ENCODE measurements at places on chromosomes 7 and 10.
A peak's percentile ranks its signal among the peaks of the same experiment; 100 is the strongest.

DNA sequence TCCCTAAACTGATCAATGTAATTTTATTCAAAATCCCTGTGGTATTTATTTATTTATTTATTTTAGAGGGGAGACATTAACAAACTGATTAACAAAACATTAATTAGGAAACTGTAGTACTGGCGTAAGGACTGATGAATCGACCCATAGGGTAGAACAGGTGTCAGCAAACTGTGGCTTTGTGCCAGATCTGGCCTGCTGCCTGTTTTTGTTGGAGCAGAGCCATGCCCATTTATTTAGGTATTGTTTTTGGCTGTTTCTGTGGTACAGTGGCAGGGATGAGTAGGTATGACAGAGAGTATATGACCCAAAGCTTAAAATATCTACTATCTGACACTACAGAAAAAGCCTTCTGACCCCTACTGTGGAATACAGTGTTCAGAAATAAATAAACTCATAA is 332.5 kb upstream of the ETV1 start:
- DNase-seq, result no peak

- no peak for DNase-seq
Observed at GRCh38 chr7:26372249-26372648, 80.6 kb downstream of the SNX10 start.

DNA sequence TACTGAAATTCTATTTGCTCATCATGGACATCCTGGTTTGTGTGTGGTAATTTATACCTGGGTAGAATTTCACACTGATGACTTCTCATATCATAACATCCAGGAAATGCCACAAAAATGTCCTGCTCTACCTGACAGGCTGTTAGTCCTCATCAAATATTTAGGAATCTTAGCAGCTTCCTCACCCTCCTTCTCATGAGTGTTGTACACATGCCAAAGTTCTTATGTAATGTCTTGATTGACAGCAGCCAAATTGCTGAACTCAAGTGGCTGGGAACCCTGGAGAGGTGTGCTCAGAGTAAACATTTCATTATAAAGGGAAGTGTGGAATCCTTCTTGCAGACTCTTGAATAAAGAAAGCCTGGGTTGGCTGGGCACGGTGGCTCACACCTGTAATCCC is 8.9 kb downstream of the EEPD1 start:
- no peak for DNase-seq

DNA sequence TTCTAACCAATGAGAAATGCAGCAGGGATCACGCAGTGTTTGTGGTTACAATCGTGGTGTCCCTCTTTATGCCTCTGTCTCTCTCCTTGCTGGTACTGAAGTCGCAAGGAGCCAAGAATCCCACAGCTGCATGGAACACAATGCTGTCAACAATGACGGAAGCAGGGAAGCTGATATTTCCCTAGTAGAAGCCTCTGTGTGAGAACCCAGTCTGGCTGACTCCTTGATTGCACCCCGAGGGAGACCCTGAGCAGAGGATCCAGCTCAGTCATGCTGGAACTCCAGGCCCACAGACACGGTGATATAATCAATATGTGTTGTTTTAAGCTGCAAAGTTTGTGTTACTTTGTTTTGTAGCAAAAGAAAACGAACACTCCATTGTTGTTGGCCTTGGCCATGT is 677.9 kb downstream of the PARD3 start:
- DNase-seq, result no peak

GRCh38 chr10:15451137-15452094 is 80.3 kb upstream of the FAM171A1 start:
- no peak for DNase-seq

- DNase-seq, result no peak
Observed at GRCh38 chr7:84110400-84110799, 84.2 kb downstream of the SEMA3A start.

- DNase-seq, result no peak
Observed at GRCh38 chr7:3386423-3387190, 85.6 kb downstream of the SDK1 start.

DNA sequence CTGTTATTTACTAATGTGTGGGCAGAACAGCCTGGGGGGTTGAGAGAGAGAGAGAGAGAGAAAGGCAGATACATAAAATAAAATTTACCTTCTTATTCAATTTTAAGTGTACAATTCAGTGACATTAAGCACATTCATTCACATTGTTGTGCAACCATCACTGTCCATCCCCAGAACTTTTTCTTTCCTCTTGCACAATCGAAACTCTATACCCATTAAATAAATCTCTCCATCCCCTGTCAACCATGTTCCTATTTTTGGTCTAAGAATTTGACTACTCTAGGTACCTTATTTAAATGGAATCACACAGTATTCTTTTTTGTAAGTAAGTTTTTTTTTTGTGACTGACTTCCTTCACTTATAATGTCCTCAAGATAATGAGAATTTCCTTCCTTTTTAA is 181.6 kb downstream of the SND1 start:
- peak; percentile 25 for DNase-seq

- no peak for DNase-seq
Observed at GRCh38 chr7:139427029-139427420, 56.4 kb downstream of the KLRG2 start.

GRCh38 chr7:71851776-71852498 is 560.2 kb downstream of the CALN1 start:
- no peak for DNase-seq

- DNase-seq, result no peak
Observed at GRCh38 chr7:129210989-129211312, 13.9 kb upstream of the AHCYL2 start.

DNA sequence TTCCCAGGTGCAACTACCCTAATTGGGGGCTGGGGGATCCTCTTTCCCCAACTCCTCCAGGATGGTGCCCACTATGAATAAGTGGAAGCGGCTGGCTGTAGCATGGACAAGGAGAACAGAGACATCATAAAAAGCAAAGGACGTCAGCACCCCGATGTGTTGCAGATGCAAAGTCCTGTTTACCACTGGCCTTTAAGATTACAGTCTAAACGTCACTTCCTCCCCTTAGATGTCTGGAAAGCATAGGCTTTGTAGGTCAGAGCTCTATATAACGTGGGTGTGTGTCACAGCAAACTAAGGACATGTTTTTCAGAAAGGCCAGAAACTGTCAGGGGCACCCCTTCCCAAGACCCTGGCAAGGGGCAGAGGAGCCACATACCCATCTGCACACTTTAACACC is 7.9 kb downstream of the COBL start:
- no peak for DNase-seq

DNA sequence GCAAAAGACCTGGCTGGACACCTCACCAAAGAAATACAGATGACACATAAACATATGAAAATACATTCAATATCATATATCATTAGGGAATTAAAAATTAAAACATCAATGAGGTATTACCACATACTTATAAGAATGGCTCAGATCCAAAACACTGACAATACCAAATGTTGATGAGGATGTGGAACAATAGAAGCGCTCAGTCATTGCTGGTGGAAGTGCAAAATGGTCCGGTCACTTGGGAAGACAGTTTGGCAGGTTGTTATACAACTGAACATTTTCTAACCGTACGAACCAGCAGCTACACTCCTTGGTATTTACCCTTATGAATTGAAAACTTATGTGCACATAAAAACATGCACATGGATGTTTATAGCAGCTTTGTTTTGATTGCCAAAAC is 38.5 kb downstream of the ZMYND11 start:
- DNase-seq, result no peak

DNA sequence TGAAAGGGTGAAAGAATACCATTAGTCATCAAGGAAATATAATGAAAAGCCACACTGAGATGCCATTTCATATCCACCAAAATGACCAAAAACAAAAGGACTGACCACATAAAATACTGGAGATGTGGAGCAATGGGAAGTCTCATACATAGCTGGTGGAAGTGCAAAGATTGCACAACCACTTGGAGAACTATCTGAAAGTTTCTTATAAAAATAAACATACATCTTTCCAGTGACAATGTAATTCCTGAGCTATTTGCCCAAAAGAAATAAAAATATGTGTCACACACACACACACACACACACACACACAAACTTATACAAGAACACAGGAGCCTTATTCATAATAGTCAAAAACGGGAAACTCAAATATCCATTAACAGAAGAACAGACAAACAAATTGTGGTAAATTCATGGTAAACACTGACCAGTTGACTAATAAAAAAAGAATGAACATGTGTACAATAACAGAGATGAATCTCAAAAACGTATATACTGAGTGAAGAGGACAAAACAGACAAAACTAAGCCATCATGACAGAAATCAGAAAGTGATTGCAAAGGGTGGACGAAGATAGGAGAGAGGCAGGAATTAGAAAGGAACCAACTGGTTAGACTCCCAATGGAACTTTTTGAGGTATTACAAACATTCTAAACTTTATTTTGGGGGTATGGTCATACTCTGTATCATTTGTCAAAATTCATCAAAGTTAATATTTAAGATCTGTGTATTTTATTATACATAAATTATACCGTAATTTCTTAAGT is 21.5 kb downstream of the WASL start:
- DNase-seq, result peak; percentile 23

GRCh38 chr10:53233749-53234148 is 461.2 kb upstream of the MBL2 start:
- DNase-seq, result no peak

- peak; percentile 51 for DNase-seq
Observed at GRCh38 chr7:29987811-29988317, 1.7 kb downstream of the SCRN1 start.

- no peak for DNase-seq
Observed at GRCh38 chr7:50838675-50839377, 56.1 kb upstream of the GRB10 start.

DNA sequence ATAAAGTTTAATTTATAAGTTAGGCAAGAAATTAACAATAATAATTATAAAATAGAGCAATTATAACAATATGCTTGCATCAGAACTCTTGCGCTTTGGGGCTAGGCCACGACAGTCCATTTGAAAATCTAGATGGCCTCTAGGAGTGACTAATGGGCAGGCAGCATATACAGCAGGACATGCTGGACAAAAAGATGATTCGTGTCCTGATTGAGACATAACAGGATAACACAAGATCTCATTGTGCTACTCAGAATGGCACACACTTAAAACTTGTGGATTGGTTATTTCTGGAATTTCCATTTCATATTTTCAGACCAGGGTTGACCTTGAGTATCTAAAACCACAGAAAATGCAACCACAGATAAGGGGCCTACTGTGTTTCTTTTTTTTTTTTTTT is 27.5 kb downstream of the CTNNA3 start:
- DNase-seq, result no peak

DNA sequence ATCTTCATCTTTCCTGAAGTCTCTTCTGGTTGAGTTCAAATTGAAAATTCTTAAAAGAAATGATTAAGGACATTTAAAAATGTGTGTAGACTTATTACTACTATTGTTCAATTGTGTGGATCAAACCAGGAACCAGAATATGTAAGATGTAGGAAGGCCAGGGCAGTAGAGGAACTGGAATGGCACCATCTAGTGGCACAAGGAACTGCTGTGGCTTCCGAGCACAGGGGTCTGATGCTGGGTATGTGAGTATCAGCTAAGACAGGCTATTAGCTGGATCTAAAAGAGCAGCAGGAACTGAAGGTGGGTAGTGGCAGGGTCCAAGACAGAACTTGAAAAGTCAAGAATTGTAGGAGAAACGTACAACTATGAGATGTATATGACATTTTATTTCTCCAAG is 247.3 kb downstream of the SEMA3A start:
- peak; percentile 1 for DNase-seq

DNA sequence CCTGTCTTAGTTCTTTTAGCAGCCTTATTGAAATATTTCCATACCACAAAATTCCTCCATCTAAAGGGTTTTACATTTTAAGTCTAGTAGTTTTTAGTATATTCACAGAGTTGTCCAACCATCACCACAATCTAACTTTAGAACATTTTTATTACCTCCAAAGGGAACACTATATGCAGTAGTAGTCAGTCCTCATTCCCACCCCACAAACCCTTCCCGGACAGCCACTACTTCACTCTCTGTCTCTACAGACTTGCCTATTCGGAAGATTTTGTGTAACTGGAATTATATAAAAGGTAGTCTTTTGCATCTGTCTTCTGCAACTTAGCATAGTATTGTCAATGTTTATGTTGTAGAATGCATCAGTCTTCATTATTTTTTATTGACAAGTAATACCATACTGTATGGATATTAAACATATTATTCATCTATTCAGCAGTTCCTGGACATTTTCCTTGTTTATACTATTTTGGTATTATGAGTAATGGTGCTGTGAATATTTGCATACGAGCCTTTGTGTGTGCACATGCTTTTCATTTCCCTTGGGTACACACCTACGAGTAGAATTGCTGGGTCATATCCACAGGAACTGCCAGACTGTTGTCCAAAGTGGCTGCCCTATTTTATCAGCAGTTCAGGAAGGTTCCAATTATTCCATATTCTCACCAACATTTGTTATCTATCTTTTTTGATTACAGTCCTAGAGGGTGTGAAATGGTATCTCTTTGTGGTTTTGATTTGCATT is 60.9 kb upstream of the LANCL2 start:
- DNase-seq, result no peak

DNA sequence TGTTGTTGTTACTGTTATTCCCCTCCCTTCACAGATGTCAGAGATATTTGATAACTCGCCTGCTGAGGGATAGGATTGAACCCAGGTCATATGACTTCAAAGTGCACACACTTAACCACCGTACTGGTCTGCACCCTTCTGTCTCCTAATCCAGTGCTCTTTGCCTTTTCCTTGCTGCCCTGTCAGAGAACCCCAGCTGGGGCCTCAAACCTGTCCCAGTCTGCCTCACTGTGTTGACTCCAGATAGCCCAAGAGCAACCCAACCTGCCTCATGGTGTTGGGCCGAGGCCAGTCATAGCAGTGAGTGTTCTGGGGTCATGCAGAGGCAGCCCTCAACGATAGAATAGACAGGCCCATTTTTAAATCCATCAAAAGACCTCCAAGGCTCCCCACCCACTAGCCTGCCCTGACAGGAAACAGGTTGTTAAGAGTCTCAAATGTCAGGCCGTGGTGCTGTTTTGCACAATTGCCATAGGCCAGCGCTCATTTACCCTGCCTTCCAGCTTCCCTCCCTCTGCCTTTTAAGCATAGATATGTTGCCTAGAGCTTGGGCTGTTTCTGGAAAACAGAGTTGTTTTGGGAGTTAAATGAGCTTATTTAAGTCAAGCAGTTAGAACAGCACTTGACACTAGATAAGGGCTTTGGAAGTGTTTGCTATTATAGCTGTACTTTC is 37.0 kb upstream of the PDCD4 start:
- DNase-seq, result no peak

GRCh38 chr10:61847640-61848039 is 53.9 kb upstream of the ARID5B start:
- DNase-seq, result no peak

- peak; percentile 90 for DNase-seq
Observed at GRCh38 chr7:102426268-102427018, 6.9 kb upstream of the ORAI2 start.

- DNase-seq, result no peak
Observed at GRCh38 chr10:108014902-108015177, 850.3 kb upstream of the SORCS1 start.

DNA sequence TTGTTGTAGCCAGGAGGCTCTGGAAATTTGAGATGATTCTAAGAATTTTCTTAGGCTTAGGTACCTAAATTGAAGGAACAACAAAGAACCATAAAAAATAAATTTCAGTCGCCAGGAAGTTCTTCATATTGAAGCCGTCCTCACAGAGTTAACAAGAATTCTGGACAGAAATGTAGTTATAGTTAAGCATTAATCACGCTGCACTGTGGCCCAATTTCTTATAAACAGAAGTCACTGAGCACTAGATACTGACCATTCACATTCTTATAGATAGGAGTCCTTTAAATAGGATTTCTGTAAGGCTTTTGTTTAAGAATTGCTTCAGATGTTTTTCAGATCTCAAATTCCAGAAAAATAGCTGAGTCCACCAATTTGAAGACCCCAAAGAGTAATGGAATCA is 256.2 kb upstream of the PITRM1 start:
- DNase-seq, result no peak

- DNase-seq, result no peak
Observed at GRCh38 chr10:1217237-1217587, 161.0 kb downstream of the WDR37 start.
